ENCODE measurements at places on chromosomes 2 and 18.

GRCh38 chr2:199458009-199458805 is 468 bp upstream of the SATB2 start:
- DNase-seq: peak; percentile 88

DNA sequence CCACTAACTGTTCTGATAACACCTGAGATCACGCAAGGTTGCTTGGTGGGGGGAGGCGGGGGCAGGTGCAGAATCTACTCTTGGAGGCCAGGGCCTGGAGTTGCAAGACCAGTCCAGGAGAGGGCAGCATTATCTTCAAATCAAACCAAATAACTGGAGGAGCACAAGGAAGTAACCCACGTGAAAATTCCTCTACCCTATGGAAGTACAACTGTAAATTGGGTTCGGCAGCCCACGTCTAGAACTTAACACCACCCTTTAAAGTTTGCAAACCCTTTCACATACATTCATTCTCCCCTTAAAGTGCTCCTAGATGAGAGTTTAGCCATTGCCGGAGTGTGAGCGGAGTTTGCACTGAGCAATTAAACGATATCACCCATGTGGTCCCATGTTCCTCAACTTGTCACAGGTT is 19.6 kb upstream of the CXCR1 start:
- peak; percentile 84 for DNase-seq

DNA sequence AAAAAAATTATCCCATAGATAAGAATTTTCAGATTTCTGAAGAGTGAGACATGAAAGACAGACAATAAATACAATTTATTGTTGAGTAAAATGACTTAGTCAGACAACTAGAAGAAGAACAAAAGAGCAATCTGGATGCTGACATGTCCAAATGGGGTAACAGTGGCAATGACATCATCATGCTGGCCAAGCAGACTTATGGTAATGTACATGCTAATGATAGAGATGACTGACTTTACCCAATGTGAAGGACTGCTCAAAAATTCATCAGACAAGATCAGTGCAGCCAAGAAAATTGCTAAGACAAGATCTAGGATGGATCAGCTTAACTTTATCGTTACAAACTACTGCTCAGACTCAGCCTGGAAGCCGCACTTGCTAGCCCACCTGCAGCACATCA is 70.5 kb upstream of the SRD5A2 start:
- DNase-seq: no peak

DNA sequence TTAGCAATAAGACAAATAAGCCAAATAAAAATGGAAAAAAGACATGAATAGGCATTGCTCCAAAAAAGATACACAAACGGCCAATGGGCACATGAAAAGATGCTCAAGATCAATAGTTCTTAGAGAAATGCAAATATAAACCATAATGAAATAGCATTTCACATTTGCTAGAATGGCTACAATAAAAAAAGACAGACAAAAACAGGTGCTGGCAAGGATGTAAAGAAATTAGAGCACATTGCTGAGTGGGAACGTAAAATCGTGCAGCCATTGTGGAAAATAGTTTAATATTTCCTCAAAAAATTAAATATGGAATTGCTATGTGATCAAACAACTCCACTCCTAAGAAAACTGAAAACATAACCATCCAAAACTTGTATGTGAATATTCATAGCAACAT is 160.0 kb upstream of the SPATS2L start:
- DNase-seq: no peak

- DNase-seq: no peak
These were observed 3.8 kb upstream of the EPC2 start for GRCh38 chr2:148640767-148641166.

GRCh38 chr2:96878796-96879544 is 9.1 kb upstream of the SEMA4C start:
- DNase-seq: no peak

GRCh38 chr18:54848121-54848520 is 19.8 kb downstream of the RAB27B start:
- no peak for DNase-seq

- peak; percentile 88 for DNase-seq
These were observed 15.0 kb upstream of the CTAGE1 start for GRCh38 chr18:22432657-22433137.

DNA sequence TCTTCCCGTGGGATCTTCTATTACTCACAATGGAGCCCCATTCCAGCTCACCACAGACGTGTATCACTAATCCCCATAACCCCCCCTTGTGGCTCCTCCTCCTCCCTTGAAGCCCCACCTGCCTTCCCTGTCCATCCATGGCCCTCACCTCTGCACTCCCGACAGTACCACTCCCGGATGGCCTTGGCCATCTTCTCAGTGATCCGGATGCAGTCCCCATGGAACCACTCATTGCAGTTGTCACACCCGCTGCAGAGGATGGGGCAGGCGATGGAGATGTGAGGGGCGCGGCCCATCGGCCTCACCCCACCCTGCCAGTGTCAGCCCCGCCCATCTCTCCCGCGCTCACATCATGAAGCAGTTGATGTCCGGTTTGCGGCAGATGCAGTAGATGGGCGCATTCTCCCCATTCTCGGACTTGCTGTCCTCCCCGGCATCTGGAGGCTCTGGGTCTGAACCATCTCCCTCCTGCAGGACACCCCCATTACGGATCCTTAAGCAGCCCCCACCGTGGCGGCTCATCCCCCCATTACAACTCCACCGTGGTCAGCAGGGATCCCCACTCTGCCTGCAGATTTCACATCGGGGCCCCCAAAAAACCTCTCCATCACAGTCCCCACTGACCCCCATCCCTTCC is 983 bp downstream of the CXXC1 start:
- DNase-seq: peak; percentile 90

DNA sequence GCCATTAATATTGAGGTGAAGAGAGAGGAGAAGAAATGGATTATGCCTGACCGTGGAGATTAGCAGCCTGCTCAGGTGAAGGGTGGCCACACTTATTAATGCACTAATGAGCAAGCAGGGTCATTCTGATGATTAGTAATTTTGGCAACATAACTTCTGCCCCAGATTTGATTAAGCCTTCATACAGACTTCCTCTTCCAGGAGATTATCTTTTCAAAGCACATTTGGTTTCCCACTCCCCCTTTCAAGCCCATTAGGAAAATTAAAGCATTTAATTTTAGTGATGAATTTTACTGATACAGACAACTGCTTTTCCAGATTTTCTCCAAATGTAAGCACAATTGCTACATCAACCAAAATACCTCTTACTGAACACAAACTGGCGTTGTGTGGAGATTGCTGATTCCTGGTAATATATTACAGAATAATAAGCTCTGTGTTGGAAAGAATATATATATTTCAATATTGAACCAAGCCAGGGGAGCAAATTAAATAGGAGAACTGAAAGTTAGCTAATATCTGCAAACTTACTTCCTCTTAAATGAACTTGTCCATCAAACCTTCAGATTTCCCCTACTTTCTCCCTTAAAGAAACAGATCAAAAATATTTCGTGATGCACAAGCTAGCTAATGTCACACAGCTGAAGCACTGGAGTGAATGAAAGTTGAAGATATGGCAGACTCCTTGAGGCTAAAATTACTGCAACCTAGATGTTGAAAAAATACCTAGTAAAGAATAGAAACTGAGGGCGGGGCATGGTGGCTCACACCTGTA is 140.8 kb downstream of the FAM210A start:
- no peak for DNase-seq

DNA sequence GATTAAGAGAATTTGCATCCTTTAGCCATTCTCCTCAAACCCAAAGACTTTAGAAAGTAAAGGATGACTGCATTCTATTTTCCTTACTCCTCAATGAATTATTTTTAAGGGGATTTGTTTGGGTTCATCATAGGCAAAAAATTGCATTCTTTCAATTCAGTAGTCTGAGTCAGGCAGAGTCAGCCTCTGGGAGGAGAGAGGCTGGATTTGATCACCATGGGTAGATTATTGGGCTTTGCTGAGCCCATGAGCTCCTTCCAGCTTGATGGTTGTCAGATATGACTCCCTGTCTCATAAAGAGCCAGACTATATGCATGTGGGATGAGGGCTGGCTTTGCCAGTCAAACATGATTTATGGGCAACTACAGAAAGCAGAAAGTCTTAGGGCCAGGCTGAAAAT is 101.2 kb downstream of the KCNS3 start:
- no peak for DNase-seq

GRCh38 chr2:39546937-39547336 is 109.9 kb upstream of the MAP4K3 start:
- DNase-seq: no peak

GRCh38 chr2:88856409-88857135 is 165.1 kb downstream of the RPIA start:
- DNase-seq: no peak

All from lower leg skin (tissue), 4 donors.